ENCODE measurements at places on chromosomes 3 and 15.

- DNase-seq = no peak
Observed at GRCh38 chr15:84889991-84890669, 5.7 kb downstream of the SLC28A1 start.

DNA sequence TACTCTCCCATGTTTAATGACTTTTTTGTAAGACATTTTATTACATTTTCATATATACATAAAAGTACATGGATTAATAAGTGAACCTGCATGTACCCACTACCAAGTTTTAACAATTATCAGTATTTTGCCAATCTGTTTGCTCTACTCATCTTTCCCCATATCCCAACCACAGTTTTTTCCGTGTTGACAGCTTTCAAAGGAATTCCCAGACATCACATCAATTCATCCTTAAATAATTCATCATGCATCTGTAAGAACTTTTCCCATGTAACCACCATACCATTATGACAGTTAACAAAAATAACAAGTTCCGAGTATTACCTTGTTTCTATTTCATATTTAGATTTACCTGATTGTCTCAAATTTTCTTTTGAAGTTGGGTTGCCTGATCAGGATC is 436.7 kb downstream of the PDCD6IP start:
- DNase-seq = no peak

- DNase-seq = no peak
Observed at GRCh38 chr3:112078125-112079083, 7.8 kb upstream of the C3orf52 start.

DNA sequence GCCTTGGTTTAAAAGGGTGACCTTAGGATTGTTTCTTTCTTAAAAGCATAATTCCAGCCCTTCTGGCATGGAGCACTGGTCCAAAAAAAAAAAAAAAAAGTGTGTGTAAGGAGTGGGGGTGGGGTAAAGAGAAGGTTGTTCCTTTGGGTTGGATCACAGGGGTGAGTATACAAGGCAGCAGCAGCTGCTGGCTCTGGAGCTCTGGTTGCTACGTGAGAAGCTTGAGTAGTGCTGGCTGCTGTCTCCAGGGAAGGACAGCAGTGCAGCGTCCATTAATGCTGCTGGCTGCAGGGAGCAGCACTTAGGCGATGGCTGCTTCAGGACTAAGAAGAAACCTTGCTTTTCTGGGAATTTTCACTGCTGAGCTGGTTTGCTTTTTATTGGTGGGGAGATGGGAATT is 2.3 kb downstream of the SETD5 start:
- peak; percentile 46 for DNase-seq
